CD14-positive monocyte (primary cell): ENCODE measurements at places on chromosomes 13 and 19. TPM values are rescaled to one million over a fixed set of nuclear protein-coding genes. Genes with fewer than 3 reads are reported as not detected.

DNA sequence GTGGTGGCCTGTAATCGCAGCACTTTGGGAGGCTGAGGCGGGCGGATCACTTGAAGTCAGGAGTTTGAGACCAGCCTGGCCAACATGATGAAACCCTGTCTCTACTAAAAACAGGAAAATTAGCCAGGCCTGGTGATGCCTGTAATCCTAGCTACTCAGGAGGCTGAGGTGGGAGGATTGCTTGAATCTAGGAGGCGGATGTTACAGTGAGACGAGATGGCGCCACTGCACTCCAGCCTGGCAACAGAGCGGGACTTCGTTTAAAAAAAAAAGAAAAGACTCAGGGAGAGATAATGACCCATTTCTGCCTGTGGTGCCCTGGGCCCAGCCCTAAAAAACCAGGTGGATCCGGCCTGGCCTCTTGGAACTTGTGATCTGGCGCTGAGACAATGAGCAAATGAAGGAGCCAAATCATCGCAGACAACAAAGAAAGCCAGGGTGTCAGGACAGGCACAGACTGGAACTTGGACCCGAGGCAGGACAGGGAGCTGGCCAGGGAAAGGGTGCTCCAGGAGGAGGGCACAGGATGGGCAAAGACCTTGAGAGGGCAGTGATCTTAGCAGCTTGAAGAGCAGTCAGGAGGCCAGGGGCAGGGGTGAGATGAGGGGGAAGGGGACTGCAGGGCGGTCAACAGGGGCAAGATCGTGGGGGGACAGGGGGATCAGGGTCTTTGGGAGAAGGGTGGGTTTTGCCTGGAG lies 962 bp upstream of the JAK3 start:
- DNase-seq, result no peak

Gene ZNF8
- polyA plus RNA-seq, result 1.2 and 2.4 TPM in 2 replicates

Gene TEX29
- not detected for polyA plus RNA-seq

- DNase-seq, result no peak
Measured at GRCh38 chr13:87198371-87198770, 472.8 kb upstream of the SLITRK5 start.

Gene IGFLR1
- 144 TPM for polyA plus RNA-seq

DNA sequence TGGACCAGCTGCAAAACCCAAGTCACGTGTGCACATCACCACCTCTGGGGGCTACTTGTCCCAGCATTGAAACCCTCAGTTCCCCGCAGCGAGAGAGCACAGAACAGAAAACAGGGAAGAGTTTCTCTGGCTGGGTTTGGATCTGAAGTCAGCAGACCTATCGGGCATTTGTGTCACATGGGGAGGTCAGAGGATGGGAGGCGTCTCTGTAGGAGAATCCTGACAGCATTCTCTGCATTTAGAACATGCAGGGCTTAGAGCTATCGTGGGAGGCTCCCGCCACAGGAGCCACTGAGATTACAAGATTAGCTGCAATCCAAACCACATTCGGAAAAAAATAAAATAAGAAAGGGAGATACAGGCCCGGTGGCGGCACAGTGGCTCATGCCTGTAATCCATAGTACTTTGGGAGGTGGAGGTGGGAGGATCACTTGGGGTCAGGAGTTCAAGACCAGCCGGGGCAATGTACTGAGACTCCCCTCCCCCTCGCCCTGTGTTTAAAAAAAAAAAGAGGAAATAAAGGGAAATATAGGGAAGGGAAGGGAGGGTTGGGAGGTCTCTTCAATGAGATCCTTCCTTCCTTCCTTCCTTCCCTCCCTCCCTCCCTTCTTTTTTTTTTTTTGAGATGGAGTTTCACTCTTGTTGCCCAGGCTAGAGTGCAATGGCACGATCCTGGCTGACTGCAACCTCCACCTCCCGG lies 2.9 kb upstream of the TLE6 start:
- no peak for DNase-seq

GRCh38 chr13:70842062-70842644 lies 733.9 kb upstream of the KLHL1 start:
- DNase-seq, result no peak
